ENCODE measurements at places on chromosomes 7 and 10.

- DNase-seq, result no peak
Observed at GRCh38 chr7:107309296-107309695, 140.5 kb downstream of the HBP1 start.

DNA sequence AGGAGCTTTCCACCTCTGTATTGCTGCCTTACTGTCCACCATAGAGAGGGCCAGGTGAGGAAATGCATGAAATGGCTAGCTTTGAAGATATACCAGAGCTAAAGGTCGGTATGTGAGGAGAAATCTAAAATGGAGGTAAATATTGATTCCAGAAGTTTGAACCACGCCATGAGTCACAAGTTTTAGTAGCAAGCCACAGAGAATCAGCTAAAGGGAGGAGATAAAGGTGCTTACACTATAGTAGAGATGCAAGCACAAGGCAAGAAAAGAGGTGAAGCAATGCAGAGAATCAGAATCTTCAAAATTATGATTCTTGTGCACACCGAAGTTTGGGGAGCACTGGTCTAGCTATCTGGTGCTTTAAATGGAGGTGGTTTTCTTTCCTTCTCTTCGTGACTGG lies 3.0 kb upstream of the GSAP start:
- no peak for DNase-seq

DNA sequence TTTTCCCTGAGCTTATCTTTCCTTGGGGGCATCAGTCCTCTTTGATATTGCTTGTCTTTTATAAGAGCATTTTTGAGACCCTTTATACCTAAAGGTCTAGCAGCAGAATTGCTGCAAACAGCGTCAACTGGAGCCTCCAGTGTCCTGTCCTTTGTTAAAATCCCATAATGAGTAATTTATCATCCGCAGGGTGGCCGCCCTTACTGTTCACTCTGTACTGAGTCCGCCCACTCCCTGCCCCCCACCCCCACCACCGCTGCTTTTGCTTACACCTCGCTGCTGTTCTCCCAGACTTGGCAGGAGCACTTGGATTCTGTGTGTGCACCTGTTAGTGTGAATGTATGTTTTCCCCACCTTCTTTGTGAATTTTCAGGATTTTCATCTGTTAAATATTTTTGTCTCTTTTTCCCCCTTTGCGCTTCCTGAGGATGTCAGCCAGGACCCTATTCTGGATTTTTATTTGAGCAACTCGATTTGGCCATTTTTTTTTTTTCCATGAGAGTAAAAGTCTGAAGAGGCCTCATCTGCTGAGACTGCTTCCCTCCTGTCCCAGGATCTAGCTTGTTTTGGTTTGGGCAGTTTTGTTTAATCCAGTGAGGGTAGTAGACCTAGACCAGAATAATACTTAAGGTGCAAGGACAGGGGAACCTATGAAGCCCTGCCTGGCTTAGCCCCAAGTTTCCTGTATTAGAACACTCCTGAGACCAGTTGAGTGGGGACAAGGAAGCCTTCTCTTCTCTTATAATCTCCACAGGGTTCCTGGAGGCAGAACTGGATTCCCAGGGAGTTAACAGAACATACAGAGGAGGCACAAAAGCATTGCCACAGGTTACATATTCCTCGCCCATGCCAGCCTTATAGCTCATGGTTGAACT lies 8.2 kb downstream of the AGFG2 start:
- DNase-seq, result no peak

- no peak for DNase-seq
Observed at GRCh38 chr10:130843051-130843653, 468.4 kb downstream of the TCERG1L start.

DNA sequence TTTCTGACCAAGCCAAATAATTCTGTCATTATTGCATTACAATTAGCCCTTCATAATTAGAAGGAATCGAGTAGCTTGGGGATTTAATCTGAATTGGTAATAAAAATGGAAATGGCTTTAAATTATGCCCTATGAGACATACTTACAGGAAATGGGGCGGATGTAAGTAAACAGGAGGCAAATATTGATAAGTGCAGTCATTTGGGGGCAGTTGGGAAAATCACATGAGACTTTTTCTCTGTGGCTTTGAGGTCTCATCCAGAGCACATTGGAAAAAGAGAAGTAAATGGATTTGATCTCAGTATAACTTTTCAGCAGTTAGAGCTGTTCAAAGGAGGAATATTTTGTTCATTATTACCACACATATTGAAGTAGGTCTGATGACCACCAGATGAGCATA lies 307.8 kb upstream of the POM121L12 start:
- no peak for DNase-seq
